ENCODE measurements at places on chromosomes 5 and 9. TPM values are rescaled to one million over a fixed set of nuclear protein-coding genes. Genes with fewer than 3 reads are reported as not detected.

- H3K4me1 ChIP-seq = peaks cover 11% of the 10 kb centered on the region
- peaks cover 12% of the 10 kb centered on the region for H3K27me3 ChIP-seq
- DNase-seq = peak; percentile 46
- no peak overlapping the region for H3K4me3 ChIP-seq
Observed at GRCh38 chr9:124776618-124776953, 347 bp upstream of the OLFML2A start.

GRCh38 chr9:15386465-15386864 lies 36.2 kb upstream of the SNAPC3 start:
- H3K4me1 ChIP-seq = no peaks in the 10 kb centered on the region
- H3K27ac ChIP-seq = no peak overlapping the region
- no peaks in the 10 kb centered on the region for H3K27me3 ChIP-seq
- no peak overlapping the region for H3K4me3 ChIP-seq

DNA sequence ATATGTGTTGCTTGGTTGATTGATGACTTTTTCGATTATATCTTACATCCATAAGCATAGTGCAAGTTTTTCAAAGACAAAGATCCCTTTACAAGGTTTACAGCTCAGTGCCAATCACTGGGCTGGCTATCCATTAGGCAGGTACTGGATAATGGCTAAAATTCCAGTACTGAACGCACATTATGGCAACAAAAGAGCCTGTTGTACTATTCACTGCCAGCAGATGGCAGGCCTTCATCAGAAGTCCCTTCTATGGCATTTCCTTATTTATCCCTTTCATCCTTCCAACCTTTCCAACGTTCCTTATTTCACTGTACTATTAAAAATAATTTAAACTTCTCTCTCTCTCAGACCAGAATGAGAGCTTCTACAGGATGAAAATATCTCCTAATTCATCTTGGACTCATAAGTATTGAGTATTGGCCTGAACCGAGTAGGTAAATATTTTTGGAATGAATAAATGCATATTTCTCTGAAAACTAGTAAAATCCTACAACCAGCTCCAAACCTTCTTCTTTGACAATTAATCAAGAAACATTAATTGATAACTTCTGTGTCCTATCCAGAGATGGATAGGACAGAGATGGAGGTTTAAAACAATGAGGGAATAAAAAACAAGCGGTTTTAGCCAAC lies 6.7 kb upstream of the WNT8A start:
- no peaks in the 10 kb centered on the region for H3K4me1 ChIP-seq
- no peak overlapping the region for H3K4me3 ChIP-seq
- no peaks in the 10 kb centered on the region for H3K36me3 ChIP-seq
- H3K27me3 ChIP-seq = no peaks in the 10 kb centered on the region

DNA sequence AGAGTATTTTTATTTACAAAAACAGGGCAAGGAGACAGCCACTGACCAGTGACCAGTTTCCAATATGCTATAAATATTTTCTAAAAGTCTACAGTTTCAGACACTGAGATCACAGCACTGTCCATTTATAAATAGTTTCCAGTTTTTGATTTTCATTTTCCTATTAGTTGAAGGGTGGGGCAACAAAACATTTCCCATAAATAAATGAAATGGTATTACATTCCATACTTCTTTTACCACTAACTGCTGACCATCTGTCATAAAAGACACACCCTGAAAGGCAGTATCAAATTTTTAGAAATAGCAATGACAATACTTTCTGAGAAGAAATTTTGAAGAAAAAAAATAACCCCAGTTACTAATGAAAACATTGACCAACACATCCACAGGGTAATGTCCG lies 126.7 kb downstream of the ARSB start:
- no peaks in the 10 kb centered on the region for H3K4me1 ChIP-seq
- no peak overlapping the region for H3K27ac ChIP-seq
- H3K4me3 ChIP-seq = no peak overlapping the region
- no peak for DNase-seq
- H3K36me3 ChIP-seq = no peaks in the 10 kb centered on the region

GRCh38 chr5:154861946-154862345 lies 3.5 kb downstream of the CNOT8 start:
- no peak overlapping the region for H3K4me3 ChIP-seq
- peaks cover 26% of the 10 kb centered on the region for H3K36me3 ChIP-seq
- H3K27me3 ChIP-seq = no peaks in the 10 kb centered on the region
- peaks cover 51% of the 10 kb centered on the region for H3K4me1 ChIP-seq

DNA sequence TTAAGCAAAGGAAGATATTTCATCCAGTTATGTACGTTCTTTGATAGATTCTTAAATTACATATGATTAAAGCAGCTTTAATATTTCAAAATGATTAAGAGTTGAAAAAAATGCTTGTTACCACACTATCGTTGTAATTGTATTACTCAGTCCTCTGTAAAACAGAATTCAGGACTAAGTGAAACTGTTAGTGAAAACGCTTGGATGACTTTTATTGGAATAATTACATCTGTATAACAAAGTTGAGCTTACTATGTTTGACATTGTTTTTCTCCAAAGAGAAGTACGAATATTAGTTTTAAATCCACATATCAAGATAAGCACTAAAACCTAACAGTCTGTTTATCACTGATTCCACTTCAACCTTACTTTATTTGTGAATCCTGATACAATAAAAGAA lies 8.7 kb upstream of the NADK2 start:
- no peaks in the 10 kb centered on the region for H3K27me3 ChIP-seq
- no peaks in the 10 kb centered on the region for H3K36me3 ChIP-seq
- no peak overlapping the region for H3K27ac ChIP-seq

DNA sequence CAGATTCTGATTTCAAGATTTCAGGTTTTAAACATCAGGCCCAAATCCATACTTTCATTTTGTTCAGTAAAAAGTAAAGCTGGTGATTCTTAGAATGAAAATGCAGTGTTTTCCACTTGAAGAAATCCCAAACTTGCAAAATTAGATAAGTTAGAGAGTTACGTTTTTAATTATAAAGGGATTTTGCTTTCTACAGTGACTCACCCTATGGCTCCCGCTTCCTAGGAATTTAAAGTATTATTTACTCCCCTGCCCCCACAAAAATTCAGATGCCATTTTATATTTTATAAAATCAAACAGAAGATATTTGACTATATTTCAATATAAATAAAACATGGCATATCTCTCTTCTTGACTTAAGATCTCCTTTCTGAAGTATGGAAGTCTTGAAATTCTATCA lies 402.9 kb downstream of the ZSWIM6 start:
- no peaks in the 10 kb centered on the region for H3K36me3 ChIP-seq
- no peak overlapping the region for H3K27ac ChIP-seq
- no peaks in the 10 kb centered on the region for H3K4me1 ChIP-seq
- no peak for DNase-seq
- H3K27me3 ChIP-seq = no peaks in the 10 kb centered on the region

DNA sequence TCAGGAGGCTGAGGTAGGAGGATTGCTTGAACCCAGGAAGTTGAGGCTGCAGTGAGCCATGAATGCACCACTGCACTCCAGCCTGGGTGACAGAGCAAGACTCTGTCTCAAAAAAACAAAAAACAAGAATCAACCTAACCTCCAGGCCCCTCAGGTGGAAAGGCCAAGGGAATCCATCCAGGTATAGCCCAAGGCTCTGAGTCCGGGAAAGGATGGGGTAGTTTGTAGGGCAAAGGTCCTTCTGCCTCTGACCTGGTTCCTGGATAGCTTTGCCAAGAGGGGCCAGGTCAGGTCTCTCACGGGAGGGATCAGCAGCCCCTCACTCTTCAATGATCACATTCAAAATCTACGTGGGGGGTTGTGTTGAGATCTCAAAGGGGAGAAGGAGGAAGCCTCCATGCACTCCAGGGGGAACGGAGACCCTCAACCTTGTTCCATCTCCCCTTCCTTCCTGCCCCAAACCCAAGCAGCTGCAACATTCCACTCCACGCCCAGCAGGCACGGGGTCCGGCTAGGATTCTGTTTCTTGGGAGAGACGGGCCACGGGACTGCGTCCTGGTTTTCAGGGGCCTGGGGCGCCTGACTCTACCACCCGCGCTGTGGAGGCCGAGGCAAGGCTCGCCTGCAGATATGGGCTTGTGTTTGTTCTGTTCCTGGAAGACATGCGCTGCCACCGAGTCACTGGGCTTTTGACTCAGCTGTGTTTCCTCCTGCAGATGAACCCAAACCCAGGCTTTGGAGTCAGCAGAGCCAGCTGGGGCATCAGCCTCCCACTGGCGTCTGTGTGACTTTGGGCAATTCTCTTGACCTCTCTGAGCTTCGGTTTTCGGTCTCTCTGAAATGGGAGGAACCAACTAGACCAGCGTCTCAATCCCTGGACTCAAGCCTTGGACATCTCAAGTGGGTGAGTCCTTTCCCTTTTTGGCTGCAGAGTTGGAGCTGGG lies 35.5 kb downstream of the PLPP7 start:
- H3K4me1 ChIP-seq = no peaks in the 10 kb centered on the region
- H3K27ac ChIP-seq = no peak overlapping the region
- H3K4me3 ChIP-seq = no peak overlapping the region
- no peaks in the 10 kb centered on the region for H3K36me3 ChIP-seq
- DNase-seq = no peak

DNA sequence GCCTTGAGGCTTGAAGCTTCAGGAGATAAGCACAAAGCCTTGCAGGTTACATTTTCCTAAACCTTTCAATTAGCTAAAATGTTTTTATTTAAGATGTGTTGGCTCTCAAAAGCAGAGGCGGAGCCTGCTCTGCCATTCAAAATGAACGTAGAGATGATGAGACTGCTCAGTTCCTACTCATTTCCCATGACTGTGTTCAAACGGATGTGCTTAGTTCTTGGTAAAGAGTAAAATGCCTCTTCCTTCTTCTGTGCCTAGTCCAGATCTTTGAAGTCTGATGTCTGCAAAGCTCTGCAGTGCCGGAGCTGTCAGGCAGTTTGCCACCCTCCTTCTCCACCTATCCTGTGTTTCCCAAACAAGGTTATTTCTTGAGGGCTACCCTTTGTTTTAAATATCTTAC lies 46.3 kb upstream of the ADAMTSL1 start:
- H3K36me3 ChIP-seq = no peaks in the 10 kb centered on the region
- H3K4me1 ChIP-seq = peaks cover 8% of the 10 kb centered on the region
- H3K27me3 ChIP-seq = no peaks in the 10 kb centered on the region
- no peak overlapping the region for H3K4me3 ChIP-seq
- no peak overlapping the region for H3K27ac ChIP-seq

GRCh38 chr5:19902316-19902934 lies 85.6 kb downstream of the CDH18 start:
- no peak overlapping the region for H3K4me3 ChIP-seq
- H3K27ac ChIP-seq = no peak overlapping the region
- no peaks in the 10 kb centered on the region for H3K27me3 ChIP-seq
- H3K4me1 ChIP-seq = no peaks in the 10 kb centered on the region
- no peaks in the 10 kb centered on the region for H3K36me3 ChIP-seq

- H3K27me3 ChIP-seq = no peaks in the 10 kb centered on the region
- no peak overlapping the region for H3K27ac ChIP-seq
- no peaks in the 10 kb centered on the region for H3K36me3 ChIP-seq
- H3K4me1 ChIP-seq = no peaks in the 10 kb centered on the region
- no peak for DNase-seq
Observed at GRCh38 chr9:107174441-107174840, 108.6 kb upstream of the RAD23B start.

- H3K4me3 ChIP-seq = no peak overlapping the region
- no peak for DNase-seq
- H3K36me3 ChIP-seq = no peaks in the 10 kb centered on the region
- no peaks in the 10 kb centered on the region for H3K27me3 ChIP-seq
Observed at GRCh38 chr5:76576996-76577395, 46.2 kb downstream of the F2RL2 start.

DNA sequence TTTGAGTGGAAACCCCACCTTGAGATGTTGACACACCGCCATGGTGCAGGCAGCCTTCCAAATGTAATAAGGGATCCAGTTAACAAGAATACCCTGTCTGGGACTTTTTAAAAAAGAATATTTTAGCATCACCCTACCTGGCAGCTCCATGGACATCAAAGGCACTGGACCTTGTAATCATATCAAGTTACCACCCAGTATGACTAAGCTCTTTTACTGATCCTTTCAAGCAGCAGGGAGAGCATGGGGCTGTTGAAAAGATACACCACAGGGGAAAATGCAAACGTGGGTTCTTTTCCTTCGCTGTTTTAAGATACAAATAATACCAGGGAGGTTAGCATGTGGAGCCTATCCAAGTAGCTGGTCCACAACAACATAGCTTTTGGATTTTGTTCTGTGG lies 211.2 kb downstream of the SAXO1 start:
- no peaks in the 10 kb centered on the region for H3K36me3 ChIP-seq
- H3K4me3 ChIP-seq = no peak overlapping the region
- no peaks in the 10 kb centered on the region for H3K27me3 ChIP-seq
- H3K4me1 ChIP-seq = peaks cover 10% of the 10 kb centered on the region
- no peak for DNase-seq
- H3K27ac ChIP-seq = no peak overlapping the region

Gene THBS4
- polyA plus RNA-seq = 4.3 TPM

Gene ZMAT2
- polyA plus RNA-seq = 82.8 TPM

Gene SLF1
- polyA plus RNA-seq = 4.3 TPM

Gene ECSCR
- 18.4 TPM for polyA plus RNA-seq

Gene C9orf152
- polyA plus RNA-seq = 0.13 TPM

Gene AMBP
- not detected for polyA plus RNA-seq
